Neural progenitor cell (in vitro differentiated cells): ENCODE measurements at places on chromosomes 2 and 18.

- no peak for DNase-seq
Measured at GRCh38 chr2:104901037-104901881, 47.3 kb downstream of the POU3F3 start.

DNA sequence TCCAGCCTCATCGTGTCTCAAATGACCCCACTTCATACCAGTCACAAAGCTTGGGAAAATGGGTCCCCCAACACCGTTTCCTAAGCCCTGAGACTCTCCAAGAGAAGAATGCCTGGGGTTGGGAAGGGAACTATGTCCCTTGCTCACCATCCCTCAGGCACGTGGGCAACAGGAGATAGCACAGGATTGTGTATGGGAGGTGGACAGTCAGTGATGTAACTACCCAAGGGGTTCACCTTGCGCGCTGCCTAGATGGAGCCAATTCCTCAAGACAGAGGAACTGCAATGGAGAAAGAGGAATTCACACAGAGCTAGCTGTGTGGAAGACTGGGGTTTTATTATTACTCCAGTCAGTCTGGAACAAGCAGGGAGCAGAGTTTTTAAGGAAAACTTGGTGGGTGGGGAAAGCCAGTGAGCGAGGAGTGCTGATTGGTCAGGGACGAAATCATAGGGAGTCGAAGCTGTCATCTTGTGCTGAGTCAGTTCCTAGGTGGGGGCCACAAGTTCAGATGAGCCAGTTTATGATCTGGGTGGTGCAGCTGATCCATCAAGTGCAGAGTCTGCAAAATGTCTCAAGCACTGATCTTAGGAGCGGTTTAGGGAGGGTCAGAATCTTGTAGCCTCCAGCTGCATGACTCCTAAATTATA is 13.8 kb upstream of the CXCR1 start:
- DNase-seq = no peak

DNA sequence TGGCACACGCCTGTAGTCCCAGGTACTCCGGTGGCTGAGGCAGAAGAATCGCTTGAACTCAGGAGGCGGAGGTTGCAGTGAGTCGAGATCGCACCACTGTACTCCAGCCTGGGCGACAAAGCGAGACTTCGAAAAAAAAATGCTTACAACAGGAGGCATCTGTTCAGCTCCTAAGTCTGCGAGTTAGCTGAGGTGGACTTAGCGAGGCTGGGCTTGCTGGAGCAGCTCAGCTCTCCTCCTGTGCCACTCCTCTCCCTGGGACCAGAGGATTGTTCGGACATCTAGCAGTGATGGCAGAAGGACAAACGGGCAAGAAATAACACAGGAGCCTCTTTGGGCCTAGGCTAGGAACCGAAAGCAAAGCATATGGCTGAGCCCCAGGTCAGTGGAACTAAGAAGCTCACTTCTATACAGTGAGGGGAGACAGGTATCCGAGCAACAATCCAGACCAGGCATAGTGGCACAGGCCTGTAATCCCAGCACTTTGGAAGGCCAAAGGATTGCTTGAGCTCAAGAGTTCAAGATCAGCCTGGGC is 260.1 kb downstream of the GLI2 start:
- no peak for DNase-seq

- DNase-seq = no peak
Measured at GRCh38 chr2:42117923-42118753, 51.0 kb upstream of the EML4 start.

GRCh38 chr2:186535861-186536260 is 49.8 kb downstream of the ZC3H15 start:
- no peak for DNase-seq

DNA sequence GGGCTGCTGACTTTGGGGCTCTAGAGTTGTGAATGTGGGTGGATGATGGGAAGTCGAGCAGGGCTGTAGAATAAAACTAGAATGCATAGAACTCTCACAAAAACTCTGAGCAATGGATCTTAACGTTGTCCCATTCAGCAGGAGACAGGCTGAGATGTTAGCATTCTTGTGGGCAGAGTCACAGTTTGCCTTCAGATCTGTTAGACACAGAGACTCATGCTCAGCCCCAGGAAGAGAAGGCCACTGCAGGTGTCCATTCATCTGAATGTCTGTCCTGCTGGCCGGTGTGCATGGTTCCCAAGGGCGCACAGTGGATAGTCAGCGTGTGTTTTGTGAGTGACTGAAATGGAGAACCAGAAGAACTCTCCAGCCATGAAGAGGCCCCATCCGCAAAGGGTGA is 111.3 kb downstream of the TSN start:
- DNase-seq = no peak

- no peak for DNase-seq
Measured at GRCh38 chr2:236517251-236518031, 52.2 kb upstream of the ACKR3 start.

DNA sequence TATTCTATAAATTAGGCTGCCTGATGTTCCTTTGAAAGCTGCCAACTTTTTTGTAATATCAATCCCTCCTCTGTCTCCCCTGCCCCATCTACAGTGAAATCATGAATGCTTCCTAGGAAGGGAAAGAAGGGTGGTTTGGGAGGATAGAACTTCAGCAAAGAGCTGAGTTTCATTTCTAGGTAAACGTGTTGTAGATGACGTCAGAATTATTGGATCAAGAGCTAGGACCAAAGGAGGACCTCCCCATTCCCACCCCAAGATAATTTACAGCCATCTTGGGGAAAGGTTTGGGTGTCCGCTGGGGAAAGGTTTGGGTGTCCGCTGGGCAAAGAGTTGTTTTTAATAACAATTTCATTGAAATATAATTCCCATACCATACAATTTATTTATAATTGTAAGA is 11.2 kb upstream of the ANKRD53 start:
- no peak for DNase-seq

GRCh38 chr2:29166242-29167039 is 51.2 kb downstream of the CLIP4 start:
- no peak for DNase-seq

DNA sequence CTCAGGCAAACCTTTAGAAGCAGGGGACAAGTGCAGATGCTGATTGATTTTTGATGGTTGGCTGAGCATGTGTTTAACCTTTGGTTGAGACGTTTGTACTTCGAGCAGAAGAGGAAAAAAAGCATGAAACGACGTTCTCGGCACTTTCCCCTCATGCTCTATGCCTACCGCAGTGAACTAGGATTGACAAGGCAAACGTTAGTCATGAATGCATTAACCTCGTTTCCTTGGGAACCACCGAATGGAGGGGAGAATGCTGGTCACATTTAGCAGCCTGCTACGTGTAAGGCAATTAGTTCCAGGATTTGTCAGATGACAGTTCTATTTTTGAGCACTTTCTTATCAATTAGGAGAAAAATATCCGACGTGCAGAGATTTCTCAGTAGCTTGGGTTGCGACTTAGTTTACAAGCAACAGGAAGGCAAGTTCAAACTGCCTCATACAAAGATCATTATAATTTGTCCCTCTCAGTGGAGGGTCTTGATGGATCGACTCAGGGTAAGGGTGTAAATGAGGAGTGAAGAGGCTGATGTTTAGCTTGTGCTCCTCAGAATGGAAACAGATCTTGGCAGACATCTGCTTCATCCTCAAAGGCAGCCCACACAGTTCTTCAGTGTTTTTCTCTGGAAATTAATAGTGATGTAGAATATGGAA is 47.4 kb upstream of the GPR45 start:
- DNase-seq = no peak

DNA sequence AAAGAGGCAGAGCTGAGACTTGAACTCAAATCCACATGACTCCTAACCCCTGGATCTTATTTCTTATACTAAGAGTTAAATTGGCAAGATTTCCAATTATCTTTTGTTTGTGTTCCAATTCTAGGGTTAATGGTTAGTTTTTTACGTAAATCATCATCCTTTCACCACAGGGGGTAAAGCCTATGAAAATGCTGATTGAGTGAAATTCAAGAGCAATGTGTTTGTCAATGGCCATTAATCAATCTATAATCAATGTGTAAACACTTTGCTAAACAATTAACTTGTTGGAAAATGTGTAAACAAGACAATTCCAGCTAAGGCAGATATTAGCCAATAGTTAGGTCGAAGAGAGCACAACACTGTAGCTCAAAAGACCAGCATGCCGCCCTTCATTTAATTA is 376.5 kb upstream of the ACVR2A start:
- no peak for DNase-seq
